Activated CD8-positive, alpha-beta T cell treated with anti-CD3 and anti-CD28 coated beads, Interleukin-2, amount 10 ng/mL, durations not matched to agents 7 days and 5 days (primary cell): ENCODE measurements at places on chromosomes 5 and 9. TPM values are rescaled to one million over a fixed set of nuclear protein-coding genes. Genes with fewer than 3 reads are reported as not detected.

SLIT3 gene
- not detected for total RNA-seq

TNIP1 gene
- 138 TPM for total RNA-seq

DNA sequence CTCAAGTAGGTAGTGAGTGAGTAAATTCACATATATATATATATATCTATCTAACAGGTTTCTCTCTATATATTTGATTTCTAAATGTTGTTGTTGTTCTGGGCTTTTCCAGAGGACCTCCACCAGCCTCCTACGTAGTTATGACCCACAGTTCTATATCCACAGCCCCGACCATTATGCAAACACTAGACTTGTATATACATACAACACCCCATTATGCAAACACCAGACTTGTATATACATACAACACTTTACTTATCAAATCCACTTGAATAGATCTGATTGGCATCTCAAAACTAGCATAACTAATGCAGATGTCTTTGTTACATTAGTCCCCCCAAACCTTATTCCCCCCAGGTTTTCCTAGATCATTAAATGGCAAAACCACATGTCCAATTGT is 108.7 kb downstream of the JAKMIP2 start:
- H3K36me3 ChIP-seq: peaks cover 3% of the 10 kb centered on the region
- H3K4me1 ChIP-seq: no peaks in the 10 kb centered on the region
- no peaks in the 10 kb centered on the region for H3K27me3 ChIP-seq
- no peak overlapping the region for H3K27ac ChIP-seq

DNA sequence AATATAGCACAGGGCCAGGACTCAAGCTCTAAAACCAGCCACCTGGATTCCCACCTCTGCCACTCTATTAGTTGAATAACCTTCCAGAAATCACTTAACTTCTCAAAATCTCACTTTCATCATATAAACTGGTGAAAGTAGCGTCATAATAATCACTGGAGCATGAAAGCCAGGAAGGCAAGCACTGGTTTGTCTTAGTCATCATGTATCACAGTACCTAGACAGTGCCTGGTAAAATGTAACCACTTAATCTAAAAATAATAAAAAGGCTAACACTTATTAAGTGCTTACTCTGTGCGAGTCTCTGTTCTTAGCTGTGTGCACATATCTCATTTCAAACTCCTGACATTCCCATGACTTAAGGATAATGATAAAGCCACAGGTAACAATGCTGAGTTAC is 109.4 kb downstream of the ASTN2 start:
- no peak for DNase-seq
- H3K36me3 ChIP-seq: no peaks in the 10 kb centered on the region
- H3K4me1 ChIP-seq: no peaks in the 10 kb centered on the region
- no peaks in the 10 kb centered on the region for H3K27me3 ChIP-seq
- no peak overlapping the region for H3K4me3 ChIP-seq

DNA sequence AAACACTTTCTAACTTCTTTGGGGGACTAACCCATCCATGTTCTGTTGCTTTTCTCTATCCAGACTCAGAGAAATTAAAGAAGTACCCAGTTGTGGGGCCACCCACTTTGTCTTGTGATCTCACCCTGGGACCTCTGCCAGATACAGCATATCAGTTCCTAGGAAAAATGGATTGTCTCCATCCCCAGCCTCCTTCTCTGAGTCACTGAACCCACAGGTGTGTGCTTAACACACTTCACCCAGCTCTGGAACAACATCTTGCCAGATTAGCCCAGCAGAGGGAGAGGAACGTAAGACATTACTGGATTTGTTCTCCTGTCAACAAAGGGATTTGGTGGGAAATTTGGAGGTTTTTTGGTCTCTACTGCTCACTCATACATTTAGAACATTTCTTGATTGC is 19.2 kb downstream of the FAM240B start:
- H3K27me3 ChIP-seq: no peaks in the 10 kb centered on the region
- H3K4me3 ChIP-seq: no peak overlapping the region
- DNase-seq: no peak
- no peaks in the 10 kb centered on the region for H3K36me3 ChIP-seq
- H3K4me1 ChIP-seq: no peaks in the 10 kb centered on the region

DNA sequence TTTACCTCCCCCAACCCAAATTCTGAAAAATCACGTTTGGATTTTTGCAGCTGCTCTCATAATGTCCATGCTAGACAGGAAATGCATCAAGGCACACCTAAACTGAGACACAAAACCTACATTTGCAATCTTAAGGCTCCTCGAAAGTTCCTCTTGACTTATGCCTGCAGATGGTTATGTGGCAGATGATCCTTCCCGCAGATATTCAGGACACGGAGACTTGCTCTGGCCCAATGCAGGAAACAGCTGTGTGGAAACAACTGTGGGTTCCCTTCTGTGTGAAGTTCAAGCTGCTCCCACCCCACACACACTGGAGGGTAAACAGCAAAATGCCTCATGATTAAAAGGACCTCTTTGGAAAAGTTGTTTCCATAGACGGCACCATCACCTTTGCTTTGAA is 253.8 kb downstream of the EBF1 start:
- no peak overlapping the region for H3K27ac ChIP-seq
- H3K27me3 ChIP-seq: no peaks in the 10 kb centered on the region
- no peaks in the 10 kb centered on the region for H3K4me1 ChIP-seq
- no peak overlapping the region for H3K4me3 ChIP-seq
- DNase-seq: no peak
- no peaks in the 10 kb centered on the region for H3K36me3 ChIP-seq

DNA sequence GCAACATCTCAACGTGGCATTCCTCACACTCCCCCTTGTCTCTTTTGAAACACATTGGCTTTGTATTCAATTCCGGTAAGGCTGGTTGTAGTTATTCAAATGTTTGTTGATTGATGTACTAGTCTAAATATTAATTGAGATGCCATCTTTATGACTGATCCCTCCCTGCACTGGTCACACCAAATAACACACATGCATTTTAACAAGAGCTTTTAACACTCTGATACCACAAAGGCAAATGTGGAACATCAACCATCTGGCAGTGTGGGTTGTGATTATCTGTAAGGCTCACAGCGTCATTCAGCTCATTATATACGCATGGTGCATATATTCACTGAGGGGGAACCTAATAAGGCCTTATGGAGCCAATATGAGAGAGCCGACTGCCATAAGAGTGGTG is 305.0 kb downstream of the TENT4A start:
- no peaks in the 10 kb centered on the region for H3K36me3 ChIP-seq
- no peak for DNase-seq
- no peak overlapping the region for H3K27ac ChIP-seq
- H3K4me1 ChIP-seq: no peaks in the 10 kb centered on the region
- H3K4me3 ChIP-seq: no peak overlapping the region
- no peaks in the 10 kb centered on the region for H3K27me3 ChIP-seq

DNA sequence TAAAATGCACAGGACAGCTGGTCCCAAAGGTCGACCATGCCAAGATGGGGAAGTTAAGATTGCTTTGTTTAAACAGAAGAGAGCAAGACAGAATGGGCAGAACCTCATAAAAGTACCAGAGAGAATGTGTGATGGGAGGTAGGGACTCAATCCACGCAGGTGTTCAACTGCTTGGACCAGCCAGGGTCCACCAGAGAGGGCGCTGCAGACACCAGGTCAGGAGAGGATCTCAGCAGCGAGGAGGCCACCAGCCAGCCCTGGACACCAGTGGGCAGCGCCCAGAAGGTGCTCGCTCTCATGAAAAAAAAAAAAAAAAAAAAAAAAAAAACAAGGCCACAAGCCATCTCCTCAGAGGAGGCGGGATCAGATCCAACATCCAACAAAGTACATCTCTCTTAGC is 81.8 kb downstream of the SHC3 start:
- no peak for DNase-seq
- no peak overlapping the region for H3K27ac ChIP-seq
- no peak overlapping the region for H3K4me3 ChIP-seq
- no peaks in the 10 kb centered on the region for H3K36me3 ChIP-seq
- H3K27me3 ChIP-seq: peaks cover 10% of the 10 kb centered on the region
- no peaks in the 10 kb centered on the region for H3K4me1 ChIP-seq

DNA sequence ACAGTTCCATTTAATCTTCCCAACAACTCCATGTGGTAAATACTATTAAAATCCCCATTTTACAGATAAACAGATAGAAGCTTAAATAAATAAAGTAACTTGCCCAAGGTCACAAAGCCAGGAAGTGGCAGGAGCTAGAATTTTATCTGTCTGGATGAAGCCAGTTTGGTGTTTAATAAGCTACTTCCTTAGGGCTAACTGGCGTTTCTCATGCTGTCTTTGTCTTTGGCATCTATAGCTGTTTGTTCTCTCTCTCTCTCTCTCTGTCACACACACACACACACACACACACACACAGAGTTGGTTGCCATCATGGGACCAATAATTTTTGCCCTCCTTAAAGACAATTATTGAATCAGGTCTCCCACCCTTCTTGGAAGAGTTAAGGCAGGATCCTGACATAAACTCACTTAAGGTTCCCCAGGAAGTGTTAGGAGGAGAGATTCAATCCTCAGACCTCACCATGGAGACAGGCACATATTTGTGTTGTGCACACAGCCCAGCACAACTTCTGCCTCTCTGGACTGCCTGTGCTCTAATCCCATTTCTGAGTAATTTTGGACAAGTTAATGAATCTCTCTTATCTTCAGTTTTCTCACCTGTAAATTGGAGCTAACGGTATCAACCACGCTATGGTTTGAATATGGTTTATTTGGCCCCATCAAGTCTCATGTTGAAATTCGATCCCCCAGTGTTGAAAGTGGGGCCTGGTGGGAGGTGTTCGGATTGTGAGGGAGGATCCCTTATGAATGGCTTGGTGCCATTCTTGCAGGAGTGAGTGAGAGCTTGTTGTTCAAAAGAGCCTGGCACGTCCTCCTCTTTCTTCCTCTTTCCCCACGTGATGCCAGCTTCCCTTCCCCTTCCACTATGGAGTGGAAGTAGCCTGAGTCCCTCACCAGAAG is 8.3 kb upstream of the ADRA1B start:
- H3K27ac ChIP-seq: no peak overlapping the region
- peaks cover 22% of the 10 kb centered on the region for H3K27me3 ChIP-seq
- DNase-seq: no peak

DNA sequence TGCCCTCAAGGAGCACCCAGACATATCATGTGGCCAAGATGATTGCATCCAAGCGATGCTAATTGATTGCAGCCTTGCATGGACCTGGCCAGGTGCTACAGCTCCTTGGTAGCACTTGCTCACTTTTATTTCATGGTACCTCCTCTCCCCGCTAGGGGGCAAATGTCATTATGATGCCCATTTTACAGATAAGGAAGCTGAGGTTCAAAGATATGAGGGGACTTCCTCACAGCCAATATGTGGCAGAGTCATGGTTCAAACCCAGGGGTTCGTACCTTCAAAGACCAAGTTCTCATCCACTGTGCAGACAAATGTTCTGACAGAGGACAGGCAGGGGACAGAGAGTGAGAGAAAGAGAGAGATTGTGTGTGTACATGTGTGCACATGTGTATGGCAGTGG is 21.9 kb upstream of the KCNMB1 start:
- H3K27me3 ChIP-seq: peaks cover 2% of the 10 kb centered on the region
- no peak for DNase-seq
- H3K4me1 ChIP-seq: no peaks in the 10 kb centered on the region
- H3K27ac ChIP-seq: no peak overlapping the region
- no peak overlapping the region for H3K4me3 ChIP-seq
- no peaks in the 10 kb centered on the region for H3K36me3 ChIP-seq

- H3K27me3 ChIP-seq: no peaks in the 10 kb centered on the region
- H3K4me1 ChIP-seq: no peaks in the 10 kb centered on the region
- no peak overlapping the region for H3K27ac ChIP-seq
- no peaks in the 10 kb centered on the region for H3K36me3 ChIP-seq
These were observed 11.9 kb upstream of the CACNA1B start for GRCh38 chr9:137865581-137866145.

DNA sequence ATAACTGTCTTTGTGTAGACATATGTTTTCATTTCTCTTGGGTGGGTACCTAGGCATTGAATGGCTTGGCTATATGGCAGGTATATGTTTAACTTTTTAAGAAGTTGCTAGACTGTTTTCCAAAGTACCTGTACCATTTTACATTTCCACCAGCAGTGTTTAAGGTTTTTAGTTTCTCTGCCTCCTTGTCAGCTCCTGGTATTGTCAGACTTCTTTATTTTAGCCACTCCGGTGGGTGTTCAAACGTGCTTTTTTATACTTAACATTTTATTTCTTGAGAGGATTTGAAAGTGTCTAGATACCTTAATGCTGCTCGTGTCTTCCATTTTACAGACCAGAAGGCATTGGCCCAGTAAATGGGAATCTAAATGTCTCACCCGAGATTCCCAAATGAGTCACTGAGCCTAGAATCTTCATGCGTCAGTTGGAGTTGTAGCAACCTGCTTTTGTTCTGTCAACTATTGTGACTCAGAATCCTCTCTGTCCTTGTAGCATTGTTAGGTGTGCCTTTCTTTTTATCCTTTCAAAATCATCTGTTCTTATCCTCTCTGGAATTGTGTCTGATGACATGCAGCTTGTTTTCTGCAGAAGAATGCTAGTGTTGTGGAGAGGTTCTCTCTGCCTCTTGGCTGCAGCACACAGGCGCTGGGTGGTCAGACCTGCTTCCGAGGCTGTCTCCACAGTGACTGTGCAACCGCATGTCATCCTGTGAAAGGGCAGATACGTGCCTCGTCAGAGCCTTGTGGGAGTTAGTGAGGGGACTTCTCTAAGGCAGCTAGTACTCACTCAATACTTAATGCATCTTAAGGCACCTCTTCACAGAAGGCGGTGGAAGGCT is 291.8 kb downstream of the AOPEP start:
- DNase-seq: peak; percentile 34
- H3K4me1 ChIP-seq: peaks cover 8% of the 10 kb centered on the region
- H3K27ac ChIP-seq: no peak overlapping the region
- no peaks in the 10 kb centered on the region for H3K36me3 ChIP-seq
- H3K27me3 ChIP-seq: no peaks in the 10 kb centered on the region

DNA sequence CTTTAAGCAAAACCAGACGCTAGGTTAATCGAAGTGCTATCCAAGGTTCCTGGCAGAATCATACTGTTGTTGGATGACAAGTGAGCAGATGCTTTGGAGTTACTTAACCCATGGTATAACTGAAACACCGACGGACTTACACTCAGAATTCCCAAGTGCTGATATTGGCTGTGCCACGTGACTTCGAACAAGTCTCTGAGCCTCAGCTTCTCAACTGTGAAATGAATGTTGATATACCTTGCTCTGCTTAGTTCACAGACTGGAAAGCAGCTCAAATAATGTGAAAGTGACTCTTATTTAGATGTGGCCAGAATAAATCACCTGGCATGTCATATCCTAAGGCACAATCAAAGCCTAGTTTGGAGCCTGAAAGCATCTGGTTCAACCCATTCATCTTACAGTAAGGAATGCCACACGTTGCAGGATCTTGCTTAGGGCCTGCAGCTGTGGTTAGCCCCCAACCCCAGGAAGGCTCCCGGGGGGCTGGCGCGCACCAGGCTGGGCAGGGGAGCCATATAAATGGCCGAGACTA is 759 bp downstream of the GEMIN5 start:
- peaks cover 20% of the 10 kb centered on the region for H3K36me3 ChIP-seq
- no peak overlapping the region for H3K27ac ChIP-seq
- no peaks in the 10 kb centered on the region for H3K27me3 ChIP-seq
- peak overlapping the region; percentile 89 for H3K4me3 ChIP-seq
- no peak for DNase-seq

DNA sequence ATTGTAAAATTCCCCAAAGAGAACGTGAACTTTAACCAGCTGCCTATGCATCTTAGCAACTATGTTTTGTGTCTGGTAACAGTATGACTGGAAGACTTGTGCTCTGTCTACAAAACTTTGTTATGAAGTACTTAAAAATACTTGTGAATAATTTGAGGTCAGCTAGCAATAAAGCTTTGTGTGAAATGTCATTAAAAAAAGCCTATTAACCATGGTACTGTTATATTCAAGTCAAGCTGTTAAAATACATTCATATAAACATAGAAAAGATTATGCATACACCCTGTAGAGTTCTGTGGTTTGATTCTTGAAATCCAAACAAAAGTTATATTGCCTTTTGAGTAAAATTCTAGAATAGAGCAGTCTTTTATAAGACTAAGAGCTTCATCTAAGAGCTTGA is 60.1 kb downstream of the VCAN start:
- H3K4me1 ChIP-seq: no peaks in the 10 kb centered on the region
- DNase-seq: no peak
- H3K4me3 ChIP-seq: no peak overlapping the region
- peaks cover 5% of the 10 kb centered on the region for H3K27me3 ChIP-seq
- H3K36me3 ChIP-seq: no peaks in the 10 kb centered on the region
